Right lobe of liver (tissue), 6 donors: ENCODE measurements at places on chromosomes 6 and 20. TPM values are rescaled to one million over a fixed set of nuclear protein-coding genes. Genes with fewer than 3 reads are reported as not detected.

GRCh38 chr20:62740286-62741141, 31.9 kb downstream of the NTSR1 start:
- H3K36me3 ChIP-seq, result no peaks in the 10 kb centered on the region
- H3K27me3 ChIP-seq, result no peaks in the 10 kb centered on the region
- H3K4me3 ChIP-seq, result no peak overlapping the region
- peak; percentile 27 for DNase-seq
- no peaks in the 10 kb centered on the region for H3K4me1 ChIP-seq

DNA sequence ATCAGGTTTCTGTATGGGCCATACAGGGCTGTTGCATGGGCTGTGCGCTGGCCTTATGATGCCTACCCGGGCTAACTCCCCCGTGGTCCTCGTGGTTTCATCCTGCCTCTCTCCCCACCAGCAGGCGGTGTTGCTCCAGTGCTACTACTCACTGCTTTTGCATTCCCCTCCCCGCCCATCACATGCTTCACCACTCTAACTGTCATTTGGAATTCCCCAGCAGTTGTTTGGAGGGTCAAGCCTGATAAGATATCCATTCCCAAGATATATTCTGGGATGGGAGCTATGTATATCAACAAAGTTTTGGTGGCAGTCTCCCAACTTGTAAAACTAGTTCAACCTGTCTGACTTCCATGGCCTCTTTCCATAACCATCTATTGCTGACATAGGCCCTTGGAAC, 233.2 kb upstream of the SOX4 start:
- no peaks in the 10 kb centered on the region for H3K27me3 ChIP-seq
- H3K27ac ChIP-seq, result no peak overlapping the region
- H3K4me1 ChIP-seq, result no peaks in the 10 kb centered on the region
- no peak for DNase-seq

GRCh38 chr6:13304580-13305260, 23.6 kb downstream of the TBC1D7 start:
- H3K27me3 ChIP-seq, result no peaks in the 10 kb centered on the region
- DNase-seq, result no peak
- H3K36me3 ChIP-seq, result no peaks in the 10 kb centered on the region
- H3K4me1 ChIP-seq, result peaks cover 6% of the 10 kb centered on the region

GRCh38 chr6:34246563-34247391, 2.0 kb downstream of the SMIM29 start:
- H3K4me3 ChIP-seq, result no peak overlapping the region
- no peaks in the 10 kb centered on the region for H3K36me3 ChIP-seq
- H3K27me3 ChIP-seq, result no peaks in the 10 kb centered on the region

The SLC26A8 gene
- total RNA-seq, result 0.07 TPM

The SPEF1 gene
- total RNA-seq, result not detected

The ZNF391 gene
- total RNA-seq, result not detected

DNA sequence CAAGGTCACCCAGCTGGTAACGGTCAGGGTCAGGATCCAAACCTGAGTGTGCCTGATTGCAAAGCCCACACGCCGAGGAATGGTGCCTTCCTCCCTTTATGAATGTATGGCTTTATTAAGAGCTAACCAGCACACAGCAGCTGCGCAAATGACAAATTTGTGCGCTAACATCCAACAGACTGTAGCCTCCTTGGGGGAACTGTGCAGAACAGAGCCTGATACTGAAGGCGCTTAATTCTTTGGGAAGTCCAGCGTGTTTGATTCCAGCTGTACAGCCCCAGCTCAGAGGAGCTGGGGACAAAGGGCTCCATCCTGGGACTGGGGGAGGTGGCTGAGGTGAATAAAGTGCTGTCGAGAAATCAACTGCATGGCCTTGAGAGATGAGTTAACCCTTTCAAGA, 75.7 kb upstream of the JARID2 start:
- H3K27me3 ChIP-seq, result no peaks in the 10 kb centered on the region
- no peak overlapping the region for H3K4me3 ChIP-seq
- H3K27ac ChIP-seq, result no peak overlapping the region
- no peak for DNase-seq

- no peak overlapping the region for H3K27ac ChIP-seq
- no peak for DNase-seq
- no peaks in the 10 kb centered on the region for H3K27me3 ChIP-seq
- H3K4me1 ChIP-seq, result no peaks in the 10 kb centered on the region
- no peak overlapping the region for H3K4me3 ChIP-seq
Measured at GRCh38 chr20:38326309-38326708, 20.0 kb upstream of the LBP start.

The COL11A2 gene
- 0.91 TPM for total RNA-seq

DNA sequence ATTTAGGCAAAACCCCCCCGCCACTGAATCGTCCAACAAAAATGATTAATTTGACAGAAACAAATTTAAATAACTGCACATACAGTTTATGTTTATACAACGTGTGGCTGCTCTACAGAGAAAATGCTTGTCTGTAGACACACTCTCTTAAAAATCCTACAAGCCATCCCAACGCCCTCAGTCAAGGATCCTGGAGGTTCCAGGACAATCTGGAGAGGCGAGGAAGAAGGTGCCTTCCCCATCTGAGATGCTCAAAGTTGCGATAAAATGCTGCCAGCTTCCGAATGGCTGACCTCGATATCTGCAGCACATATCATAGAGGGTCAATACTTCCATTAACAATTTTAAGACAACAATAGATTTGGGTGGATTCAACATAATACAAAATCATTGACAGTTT, 25.3 kb downstream of the ZNF217 start:
- H3K27ac ChIP-seq, result no peak overlapping the region
- no peak for DNase-seq
- H3K4me1 ChIP-seq, result no peaks in the 10 kb centered on the region
- H3K4me3 ChIP-seq, result no peak overlapping the region
- H3K36me3 ChIP-seq, result peaks cover 66% of the 10 kb centered on the region
- H3K27me3 ChIP-seq, result no peaks in the 10 kb centered on the region

DNA sequence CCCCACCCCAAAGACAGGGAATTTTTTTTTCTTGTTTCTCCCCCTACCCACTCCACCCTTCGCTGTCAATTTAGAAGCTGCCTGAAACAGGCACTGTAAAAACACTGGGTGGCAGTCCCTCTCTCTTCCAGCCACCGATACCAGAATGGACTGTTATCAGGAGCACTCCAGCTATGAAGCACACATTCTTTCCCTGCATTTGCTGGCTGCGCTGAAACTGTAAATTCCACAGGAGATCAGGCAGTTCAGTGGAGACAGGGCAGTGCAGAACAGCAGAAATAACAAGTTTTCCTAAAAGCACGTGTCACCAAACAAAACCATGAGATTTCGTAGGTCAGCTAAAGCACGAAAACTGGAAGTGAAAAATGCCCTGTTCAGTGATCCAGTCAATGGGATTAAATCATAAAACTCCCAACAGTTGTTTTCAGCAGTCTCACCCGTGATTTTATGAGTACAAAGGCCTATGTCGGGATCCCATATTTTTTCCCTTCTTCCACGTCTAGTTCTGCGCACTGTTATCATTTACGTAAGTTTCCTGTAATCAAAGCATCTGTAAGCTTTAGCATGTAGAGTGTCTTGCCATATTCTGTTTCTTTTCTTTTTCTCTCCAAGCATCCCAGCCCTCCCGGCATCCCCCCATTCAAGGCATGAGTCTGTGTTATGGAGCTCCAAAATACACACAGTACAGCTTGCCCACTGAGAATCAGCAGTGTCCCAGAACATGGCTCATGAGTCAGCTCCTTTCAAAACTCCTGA, 359.9 kb upstream of the EPHA7 start:
- H3K4me1 ChIP-seq, result no peaks in the 10 kb centered on the region
- no peak overlapping the region for H3K27ac ChIP-seq
- no peak overlapping the region for H3K4me3 ChIP-seq
- DNase-seq, result no peak
- no peaks in the 10 kb centered on the region for H3K36me3 ChIP-seq
- H3K27me3 ChIP-seq, result no peaks in the 10 kb centered on the region

DNA sequence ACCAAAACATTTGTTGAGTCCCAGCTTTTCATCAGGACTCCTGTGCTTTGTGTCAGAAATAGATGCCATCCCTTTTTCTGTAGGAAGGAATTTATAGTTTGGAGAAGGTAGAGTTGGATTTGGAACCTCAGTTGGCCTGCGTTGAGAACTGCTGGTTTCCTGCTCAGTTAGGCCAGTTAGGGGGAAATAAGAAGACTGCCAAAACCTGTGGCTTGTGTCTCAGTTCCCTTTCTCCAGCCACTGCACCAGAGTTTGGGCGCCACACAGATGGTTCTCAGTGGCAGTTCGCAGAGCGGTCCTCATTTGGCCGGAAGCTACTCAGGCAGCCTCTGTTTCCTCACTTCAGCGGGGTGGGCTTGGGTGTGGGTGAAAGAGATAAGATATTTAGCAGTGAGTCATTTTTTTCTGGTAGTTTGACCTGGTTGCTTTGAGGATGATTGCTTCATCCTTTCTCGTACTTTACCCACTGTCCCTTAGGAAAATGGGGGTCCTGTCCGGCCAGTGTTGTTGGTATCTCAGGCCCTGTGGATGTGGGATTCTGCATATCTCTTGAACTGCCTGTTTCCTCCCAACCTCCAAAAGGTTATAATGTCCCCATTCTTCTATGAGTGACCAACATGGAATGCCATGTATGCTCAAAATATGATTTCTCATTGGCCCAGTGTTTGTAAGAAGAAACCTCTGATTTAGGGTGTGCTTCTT, 53.7 kb downstream of the JARID2 start:
- no peak for DNase-seq
- no peaks in the 10 kb centered on the region for H3K27me3 ChIP-seq
- H3K4me3 ChIP-seq, result no peak overlapping the region
- no peaks in the 10 kb centered on the region for H3K4me1 ChIP-seq
- no peak overlapping the region for H3K27ac ChIP-seq
